ENCODE measurements at places on chromosomes 5 and 9.
A peak's percentile ranks its signal among the peaks of the same experiment; 100 is the strongest.

DNA sequence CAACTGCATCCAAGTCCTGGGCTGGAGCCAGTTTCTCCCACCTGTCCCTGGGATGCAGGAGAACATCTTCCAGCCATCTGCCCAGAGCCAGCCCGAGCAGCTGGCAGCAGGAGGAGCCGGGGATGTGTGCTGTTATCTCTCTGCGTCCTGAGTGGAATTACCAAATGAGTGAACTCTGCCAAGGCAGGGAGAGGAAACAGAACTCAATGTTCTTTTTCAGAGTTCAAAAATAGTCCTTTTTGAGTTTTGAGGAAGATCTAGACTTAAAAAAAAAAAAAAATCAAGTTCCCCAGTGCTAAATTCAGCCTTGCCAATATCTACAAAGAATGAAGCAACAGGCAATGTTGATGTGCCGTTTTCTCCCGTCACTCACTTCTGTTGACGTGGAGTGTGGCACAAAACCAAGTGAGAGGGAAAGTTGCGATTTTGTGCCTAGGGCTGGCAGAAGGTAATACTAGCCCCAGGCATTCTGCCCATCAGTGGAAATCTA is 56.2 kb downstream of the TMOD1 start:
- no peak for DNase-seq

DNA sequence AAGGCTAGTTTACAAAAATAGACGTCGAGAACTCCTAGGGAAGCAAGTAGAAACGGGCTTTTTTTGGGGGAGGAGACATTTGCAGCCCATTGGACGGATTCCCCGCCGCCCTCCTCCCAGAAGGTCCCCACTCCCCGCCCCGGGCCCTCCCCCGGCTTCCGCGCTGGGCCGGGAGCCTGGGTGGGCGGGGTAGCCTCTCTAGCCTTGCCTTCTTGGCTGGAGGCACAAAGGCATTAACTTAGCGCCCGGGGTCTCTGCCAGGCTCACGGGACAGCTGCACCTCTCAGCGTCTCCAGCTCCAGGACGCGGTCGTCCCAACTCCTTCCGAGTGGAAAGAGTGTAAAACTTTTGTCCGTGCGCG is at the start of gene DMRTA1:
Gene DMRTA1, plus strand, starts transcription at position 236 of the 361 bp plus-strand sequence. CDS start 242 bp downstream, outside the sequence.
- no peak for DNase-seq

DNA sequence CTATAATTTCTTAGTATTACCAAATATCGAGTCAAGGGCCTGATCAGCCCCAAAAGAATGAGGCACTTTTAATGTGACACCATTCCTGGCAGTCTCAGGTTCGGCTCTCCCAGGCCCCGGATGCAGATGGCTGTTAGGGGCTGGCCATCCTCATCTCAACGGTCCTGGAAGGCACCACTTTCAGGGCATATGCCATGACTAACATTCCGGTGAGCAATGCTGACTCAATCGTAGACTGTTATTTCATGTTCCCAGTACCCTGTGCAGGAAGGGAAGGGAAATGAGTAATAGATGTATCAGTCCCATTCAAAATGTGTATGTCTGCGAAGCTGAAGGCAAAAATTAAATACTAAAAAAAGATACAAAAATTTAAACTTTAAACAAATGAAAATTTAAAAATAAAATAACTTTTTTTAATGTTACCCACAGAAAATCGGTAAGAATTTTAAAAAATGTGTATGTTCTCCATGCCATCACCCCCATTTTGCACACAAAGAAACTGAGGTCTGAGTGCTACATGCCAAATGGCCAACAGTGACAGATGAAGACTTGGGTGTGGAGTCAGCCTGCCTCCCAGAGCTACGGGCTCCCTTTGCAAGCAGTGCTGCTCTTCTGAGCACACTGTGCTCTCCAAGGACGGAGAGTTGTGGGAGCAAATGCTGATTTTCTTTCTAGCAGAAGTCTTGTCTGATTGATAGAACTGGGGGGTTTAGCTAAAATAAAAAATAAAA is 79.0 kb downstream of the GLDC start:
- no peak for DNase-seq

DNA sequence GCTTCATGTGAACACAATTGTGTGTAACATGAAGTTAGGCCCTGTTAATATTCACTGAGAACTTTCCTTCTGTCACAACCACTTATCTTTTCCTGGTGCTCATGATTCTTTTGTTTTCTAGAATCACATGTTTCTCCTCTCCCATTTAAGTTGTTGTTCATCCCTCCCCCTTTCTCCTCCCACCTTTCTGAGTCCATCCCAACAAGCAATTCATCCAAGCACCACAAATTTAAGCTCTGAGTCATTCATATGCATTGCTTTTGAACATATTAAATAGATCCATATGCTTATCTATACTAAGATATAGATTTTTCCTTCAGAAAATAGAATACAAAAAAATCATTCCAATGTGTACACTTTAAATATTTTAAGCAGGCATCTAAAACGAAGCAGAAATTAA is 75.2 kb upstream of the NFIB start:
- no peak for DNase-seq

GRCh38 chr9:6973762-6974161 is 216.0 kb downstream of the KDM4C start:
- no peak for DNase-seq

DNA sequence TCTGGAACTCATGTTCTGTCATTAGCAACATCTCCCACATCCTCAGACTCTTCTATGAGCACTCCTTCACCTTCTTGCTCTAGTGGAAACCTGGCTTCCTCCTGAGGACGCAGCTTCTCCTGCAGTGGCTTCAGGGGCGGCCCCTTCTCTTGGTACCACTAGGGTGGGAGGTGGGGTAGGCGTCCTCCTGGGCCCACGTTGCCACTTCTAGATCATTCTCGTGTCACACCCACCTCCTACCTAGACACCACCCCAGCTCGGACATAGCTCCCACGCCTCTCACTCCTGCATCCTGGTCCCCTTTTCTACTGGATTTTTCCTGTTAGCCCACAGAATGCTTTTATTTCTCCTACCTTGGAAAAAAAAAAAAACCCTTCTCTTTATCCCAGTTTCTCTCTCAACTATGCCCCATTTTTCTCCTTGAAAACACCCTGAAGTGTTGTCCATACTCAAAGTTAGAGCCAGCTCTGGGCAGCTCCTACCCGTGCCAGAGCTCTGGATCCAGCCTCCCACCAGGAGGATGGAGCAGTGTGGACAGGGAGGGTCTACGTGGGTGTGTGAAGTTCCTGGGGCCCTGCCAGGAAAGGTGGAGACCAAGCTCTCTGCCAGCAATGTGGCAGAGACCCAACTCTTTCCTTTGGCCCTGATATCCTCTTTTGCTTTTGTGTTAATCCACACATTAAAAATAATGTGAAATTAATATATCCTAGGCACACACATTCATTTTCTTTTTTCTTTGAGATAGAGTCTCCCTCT is 179.2 kb downstream of the HSPA4 start:
- no peak for DNase-seq

- DNase-seq: no peak
Measured at GRCh38 chr9:127418037-127418471, 6.1 kb upstream of the ZNF79 start.

GRCh38 chr9:69089491-69089890 is 53.9 kb downstream of the FXN start:
- no peak for DNase-seq

- no peak for DNase-seq
Measured at GRCh38 chr9:87554976-87555375, 57.3 kb downstream of the DAPK1 start.

DNA sequence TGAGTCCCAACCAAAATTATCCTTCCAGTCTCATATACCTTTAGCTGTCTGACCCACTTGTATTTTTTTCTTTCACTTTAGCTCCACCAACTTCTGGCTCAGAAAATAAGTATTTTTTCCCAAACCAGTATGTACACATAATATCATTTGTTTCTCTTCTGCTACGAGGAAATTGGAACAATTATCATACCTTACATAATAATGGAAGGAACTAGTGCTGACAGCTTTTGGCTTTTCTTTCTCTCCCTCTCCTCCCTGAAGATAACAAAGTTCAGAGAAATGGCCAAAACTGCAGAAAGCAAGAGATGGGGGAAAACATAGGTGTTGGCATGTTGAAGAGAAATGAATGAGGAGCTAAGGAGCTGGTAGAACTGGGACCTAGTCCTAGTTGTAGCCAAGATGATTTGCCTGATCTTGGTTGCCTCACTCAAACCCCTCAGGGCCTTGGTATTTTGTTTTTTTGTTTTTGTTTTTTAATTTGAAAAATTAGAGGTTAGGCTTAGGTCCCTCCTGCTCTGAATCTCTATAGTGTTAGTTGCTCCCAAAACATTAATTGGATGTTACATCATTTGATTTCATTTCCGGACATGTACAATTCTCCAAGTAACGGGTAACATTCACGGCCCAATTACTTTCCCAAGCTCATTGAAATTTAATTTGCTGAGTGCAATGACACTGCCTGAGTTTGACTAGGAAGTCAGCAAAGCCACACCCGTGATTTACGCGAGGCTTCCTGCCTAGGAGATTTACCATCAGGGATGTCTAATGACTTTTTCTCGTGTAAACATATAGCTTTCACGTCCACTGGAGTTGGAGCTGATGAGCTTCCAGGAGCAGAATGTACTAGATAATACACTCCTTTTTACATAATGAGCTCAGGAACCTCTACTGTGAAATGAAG is 291.6 kb downstream of the TLE1 start:
- no peak for DNase-seq

DNA sequence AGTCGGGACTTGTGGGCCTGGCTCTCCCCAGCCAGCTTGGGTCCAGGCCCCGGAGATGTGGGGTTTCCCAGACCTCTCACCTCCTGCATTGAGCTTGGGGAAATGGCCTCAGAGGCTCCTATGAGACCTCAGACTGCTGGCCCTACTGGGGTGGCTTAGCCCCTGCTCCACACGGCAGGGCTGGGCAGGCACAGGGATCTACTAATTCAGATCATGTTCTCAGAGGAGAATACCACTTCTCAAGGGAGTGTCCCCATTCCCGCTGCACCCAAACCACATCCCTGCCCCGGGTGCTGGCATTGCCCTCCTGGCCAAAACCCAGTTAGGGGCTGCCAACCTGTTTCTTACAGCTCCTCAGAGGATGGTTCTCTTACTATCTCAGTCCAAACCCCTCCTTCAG is 82.1 kb upstream of the LMX1B start:
- no peak for DNase-seq

DNA sequence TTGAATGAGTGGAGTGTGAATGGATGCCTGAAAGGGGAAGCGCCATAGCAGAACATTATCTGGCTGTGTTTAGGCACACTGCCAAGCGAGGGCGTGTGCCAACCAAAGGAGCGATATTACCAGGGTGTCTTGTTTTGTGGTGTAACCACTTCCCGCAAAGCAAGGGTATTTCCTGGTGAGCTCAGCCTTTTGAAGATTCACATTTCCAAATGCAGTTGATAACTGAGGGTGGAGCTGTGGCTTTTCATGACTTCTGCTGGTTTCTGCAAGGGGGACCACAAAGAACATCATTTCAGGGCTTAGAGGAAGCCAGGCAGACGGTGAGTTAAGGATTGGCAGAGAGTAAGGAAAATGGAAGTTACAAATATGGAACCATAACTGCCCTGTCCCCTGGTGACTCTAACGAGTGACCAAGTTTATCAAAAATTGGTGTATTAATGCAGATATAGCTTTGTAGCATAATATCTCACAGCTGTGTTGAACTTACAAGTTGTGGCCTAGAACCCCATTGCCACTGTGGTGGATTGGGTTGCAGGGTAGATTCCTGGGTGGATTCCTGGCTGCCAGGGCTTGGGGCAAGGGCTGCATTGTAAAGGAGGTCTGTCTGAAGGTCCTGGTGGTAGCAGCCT is 71.4 kb downstream of the RALGPS1 start:
- peak; percentile 65 for DNase-seq

DNA sequence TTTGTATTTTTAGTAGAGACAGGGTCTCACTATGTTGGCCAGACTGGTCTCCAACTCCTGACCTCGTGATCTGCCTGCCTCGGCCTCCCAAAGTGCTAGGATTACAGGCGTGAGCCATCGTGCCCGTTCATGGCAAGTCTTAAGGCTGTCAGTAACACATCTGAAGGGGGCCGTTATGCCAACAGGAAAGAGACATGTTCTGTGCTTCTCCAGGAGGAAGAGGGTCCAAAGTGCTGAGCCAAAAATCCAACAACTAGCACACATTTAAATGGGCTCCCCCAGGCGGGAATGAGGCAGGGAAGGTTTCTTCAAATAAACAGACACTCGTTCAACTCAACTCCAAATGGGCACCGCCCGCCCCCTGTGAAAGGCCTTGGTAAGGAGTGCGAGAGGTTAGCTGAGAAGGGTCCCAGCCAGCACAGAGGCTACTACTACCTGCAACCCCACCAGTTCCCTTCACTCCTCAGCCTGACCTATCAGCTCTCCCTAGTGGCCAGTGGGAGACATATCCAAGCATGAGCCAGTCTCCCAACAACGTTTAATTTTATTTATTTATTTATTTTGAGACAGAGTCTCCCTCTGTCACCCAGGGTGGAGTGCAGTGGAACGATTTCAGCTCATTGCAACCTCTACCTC is 84.1 kb upstream of the DMRT1 start:
- DNase-seq: no peak

DNA sequence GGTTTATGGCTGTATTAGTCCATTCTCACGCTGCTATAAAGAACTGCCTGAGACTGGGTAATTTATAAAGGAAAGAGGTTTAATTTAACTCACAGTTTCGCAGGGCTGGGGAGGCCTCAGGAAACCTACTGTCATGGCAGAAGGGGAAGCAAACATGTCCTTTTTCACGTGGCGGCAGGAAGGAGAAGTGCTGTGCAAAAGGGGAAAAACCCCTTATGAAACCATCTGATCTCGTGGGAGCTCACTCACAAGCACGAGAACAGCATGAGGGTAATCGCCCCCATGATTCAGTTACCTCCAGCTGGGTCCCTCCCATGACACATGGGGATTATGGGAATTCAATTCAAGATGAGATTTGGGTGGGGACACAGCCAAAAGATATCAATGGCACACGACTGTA is 13.9 kb downstream of the LRRC70 start:
- no peak for DNase-seq

DNA sequence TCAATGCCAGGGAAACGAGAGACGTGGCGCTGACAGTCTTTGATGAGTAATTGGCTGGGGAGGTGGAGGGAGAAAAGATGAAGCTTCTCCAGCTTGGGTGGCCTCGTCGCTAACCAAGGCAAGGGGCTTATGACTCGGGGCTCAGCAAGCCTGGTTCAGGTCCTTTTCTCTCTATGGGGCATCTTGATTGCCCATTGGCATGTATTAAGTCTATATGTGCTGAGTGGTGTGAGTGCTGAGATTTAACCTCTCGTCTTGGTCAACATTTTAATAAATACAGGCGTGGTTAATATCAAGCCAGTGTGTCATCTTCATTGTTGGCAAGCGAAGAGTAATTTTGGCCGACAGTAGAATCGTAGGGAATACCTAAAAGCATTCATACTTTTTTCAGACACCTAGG is 85.9 kb downstream of the RAI14 start:
- DNase-seq: no peak

- no peak for DNase-seq
Measured at GRCh38 chr9:128118971-128119665, 8.4 kb downstream of the PTGES2 start.

GRCh38 chr5:55771175-55771655 is 33.4 kb downstream of the DDX4 start:
- DNase-seq: no peak

GRCh38 chr5:67176936-67177335 is 19.7 kb downstream of the CD180 start:
- DNase-seq: no peak

All from stimulated activated CD8-positive, alpha-beta memory T cell treated with anti-CD3 and anti-CD28 coated beads, Interleukin-4, amount 100 ng/mL, for 1 hour (primary cell).